ENCODE measurements at places on chromosomes 13 and 19.
A peak's percentile ranks its signal among the peaks of the same experiment; 100 is the strongest.

- DNase-seq = no peak
- no peaks in the 10 kb centered on the region for H3K4me1 ChIP-seq
- H3K4me3 ChIP-seq = no peak overlapping the region
- H3K27me3 ChIP-seq = no peaks in the 10 kb centered on the region
These were observed 315.9 kb downstream of the DCT start for GRCh38 chr13:94163535-94163934.

DNA sequence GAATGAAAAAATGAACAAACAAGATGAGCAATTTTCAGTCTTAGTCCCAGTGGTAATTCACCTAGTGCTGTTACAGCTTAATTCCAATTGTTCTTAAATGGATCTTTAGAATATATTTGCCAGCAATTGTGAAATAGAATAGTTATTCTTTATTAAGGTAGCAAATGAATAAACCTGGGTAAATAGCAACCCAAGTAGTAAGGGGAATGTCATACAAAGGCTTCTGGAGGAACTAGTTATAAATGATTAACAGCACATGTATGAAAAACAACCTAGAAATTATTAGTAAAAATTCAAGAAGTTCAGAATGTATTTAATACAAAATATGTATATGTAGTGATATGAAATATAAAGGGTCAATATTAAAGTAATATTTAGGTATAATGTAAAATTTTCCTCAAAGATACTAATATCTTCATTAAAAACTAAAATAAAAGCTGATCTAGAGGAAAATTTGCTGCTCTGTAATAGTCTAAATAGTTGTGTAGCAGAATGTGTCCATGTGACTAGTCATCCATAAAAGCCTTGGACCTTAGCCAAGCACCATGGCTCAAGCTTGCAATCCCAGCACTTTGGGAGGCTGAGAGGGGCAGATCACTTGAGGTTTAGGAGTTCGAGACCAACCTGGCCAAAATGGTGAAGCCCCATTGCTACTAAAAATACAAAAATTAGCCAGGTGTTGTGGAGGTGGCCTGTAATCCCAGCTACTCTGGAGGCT, 535.9 kb upstream of the ATXN8OS start:
- H3K4me3 ChIP-seq = no peak overlapping the region
- DNase-seq = no peak
- no peak overlapping the region for H3K27ac ChIP-seq
- H3K27me3 ChIP-seq = no peaks in the 10 kb centered on the region
- H3K36me3 ChIP-seq = no peaks in the 10 kb centered on the region
- no peaks in the 10 kb centered on the region for H3K4me1 ChIP-seq

DNA sequence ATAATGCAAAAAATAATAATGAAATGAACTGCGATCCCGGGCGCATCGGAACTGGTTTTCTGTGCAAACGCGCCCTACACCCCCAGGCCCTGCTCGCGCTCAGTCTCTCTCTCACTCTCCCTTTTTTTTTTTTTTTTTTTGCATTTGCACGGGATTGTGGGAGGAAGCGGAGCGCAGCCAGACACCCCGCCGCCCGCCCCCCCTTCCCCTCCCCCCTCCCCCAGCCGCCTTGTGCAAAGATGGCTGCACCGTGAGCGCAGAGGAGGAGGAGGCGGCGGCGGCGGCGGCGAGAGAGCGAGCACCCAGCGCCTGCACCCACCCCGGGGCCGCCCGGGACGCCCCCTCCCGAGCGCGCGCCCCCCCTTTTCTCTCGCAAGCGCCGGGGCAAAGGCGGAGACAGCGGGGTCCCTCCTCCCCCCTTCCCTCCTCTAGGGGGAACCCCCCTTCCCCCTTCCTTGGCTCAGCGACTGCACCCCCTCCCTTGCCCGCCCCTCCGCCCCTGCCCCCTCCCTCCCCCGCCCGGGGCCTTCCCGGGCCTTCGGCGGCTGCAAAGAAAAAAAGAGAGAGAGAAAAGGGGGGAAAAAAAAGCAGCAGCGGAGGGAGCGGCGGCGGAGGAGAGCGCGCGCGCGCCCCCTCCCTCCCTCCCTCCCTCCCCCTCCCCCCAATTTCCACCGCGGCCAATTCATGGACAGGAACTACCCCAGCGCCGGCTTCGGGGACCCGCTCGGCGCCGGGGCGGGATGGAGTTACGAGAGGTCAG, at the start of gene PRR12:
TSS of gene PRR12 (plus strand) at position 212 of the 760 bp plus-strand sequence. CDS start at position 685, 473 bp downstream.
- peak; percentile 52 for DNase-seq
- peak within 1 kb of the TSS; percentile 92 for H3K27ac ChIP-seq
- H3K4me3 ChIP-seq = peak within 1 kb of the TSS; percentile 95
- H3K36me3 ChIP-seq = peaks cover 13% of the 10 kb centered on the region

DNA sequence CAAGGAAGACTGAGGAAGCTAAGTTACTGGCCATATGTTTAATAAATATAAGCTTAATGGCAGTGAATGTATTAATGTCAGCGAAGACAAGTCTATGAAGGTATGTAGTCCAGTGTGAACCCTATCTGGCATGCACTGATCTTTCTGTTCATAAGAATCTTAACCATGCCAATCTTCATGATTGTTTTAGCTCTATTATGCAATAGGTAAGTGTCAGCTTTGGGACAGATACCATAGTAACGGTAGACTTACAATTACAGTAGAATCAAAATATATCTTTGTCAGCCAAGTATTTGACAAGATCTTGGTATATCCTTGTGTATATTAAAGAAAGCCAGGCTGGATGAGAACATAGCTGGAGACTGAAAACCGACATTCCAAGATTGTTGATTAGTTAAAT, 428.5 kb downstream of the SPRY2 start:
- H3K27me3 ChIP-seq = no peaks in the 10 kb centered on the region
- no peak for DNase-seq
- peaks cover 25% of the 10 kb centered on the region for H3K4me1 ChIP-seq
- H3K4me3 ChIP-seq = no peak overlapping the region
- no peak overlapping the region for H3K27ac ChIP-seq

DNA sequence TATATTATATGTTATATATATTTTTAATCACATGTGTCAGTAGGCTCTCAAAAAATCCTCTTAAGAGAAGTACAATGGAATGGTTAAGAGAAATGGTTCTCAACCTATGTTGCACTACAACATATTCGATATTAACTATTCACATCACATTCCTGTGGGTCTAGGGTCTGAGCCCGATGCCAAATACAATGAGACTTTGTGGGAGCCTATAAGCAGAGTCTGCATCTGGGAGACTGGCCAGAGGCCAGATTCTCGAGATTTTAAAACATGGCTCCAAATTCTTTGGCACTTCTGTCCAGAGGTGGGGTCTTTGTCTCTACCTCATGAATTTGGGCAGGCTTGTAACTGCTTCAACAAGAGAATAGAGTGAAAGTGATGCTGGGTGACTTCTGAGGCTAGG, 79.4 kb upstream of the NBEA start:
- H3K27me3 ChIP-seq = no peaks in the 10 kb centered on the region
- H3K36me3 ChIP-seq = no peaks in the 10 kb centered on the region
- no peak for DNase-seq
- H3K27ac ChIP-seq = no peak overlapping the region

GRCh38 chr13:95115525-95115924, 185.7 kb downstream of the ABCC4 start:
- 0 out of 2 replicates have a peak overlapping the region, but pooled peaks have one; percentile 21 for H3K27ac ChIP-seq
- no peaks in the 10 kb centered on the region for H3K36me3 ChIP-seq
- no peak for DNase-seq
- no peaks in the 10 kb centered on the region for H3K27me3 ChIP-seq
- no peak overlapping the region for H3K4me3 ChIP-seq

- H3K27ac ChIP-seq = no peak overlapping the region
- no peaks in the 10 kb centered on the region for H3K36me3 ChIP-seq
- H3K27me3 ChIP-seq = no peaks in the 10 kb centered on the region
- H3K4me1 ChIP-seq = peaks cover 13% of the 10 kb centered on the region
- DNase-seq = no peak
These were observed 365.1 kb downstream of the DNAJC15 start for GRCh38 chr13:43388282-43389034.
